ENCODE measurements at places on chromosomes 6 and 20.
A peak's percentile ranks its signal among the peaks of the same experiment; 100 is the strongest.

DNA sequence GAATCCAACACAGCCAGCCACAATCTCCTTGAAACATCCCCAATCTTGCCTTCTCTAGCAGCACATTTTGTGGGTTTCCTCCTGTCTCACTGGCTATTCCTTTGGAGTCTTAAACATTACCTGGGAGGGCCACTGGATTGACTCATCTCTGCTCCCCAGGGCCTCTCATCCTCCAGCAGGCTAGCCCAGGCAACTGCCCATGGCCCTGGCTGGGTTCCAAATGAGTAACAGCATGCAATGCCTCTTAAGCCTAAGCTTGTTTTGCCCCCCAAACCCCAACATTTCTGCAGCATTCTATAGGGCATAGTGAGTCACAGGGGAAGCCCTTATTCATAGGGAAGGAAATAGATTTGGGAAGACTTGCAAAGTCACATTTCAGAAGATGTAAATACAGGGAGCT is 204.9 kb downstream of the FOXA2 start:
- DNase-seq, result no peak

- no peak for DNase-seq
Observed at GRCh38 chr6:12950976-12951375, 234.4 kb downstream of the PHACTR1 start.

DNA sequence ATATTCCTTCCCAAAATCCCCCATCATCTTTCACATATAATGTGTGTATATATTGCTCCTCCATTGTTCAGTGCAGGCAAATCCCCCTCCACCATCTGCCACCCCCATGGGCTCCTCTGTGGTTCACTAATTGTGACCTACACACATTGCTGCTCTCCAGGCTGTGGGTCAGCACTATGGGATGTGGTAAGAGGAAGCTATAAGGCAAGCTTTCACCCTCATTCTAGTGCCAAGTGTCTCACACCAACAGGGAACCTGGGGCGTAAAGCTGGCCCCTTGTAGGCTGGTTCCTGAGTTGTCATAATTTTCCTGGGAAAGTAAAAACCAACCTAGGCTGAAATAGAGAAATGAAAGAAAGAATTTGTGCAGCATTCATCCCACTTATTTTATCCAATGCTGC is 16.8 kb downstream of the FKBP1A start:
- no peak for DNase-seq

GRCh38 chr20:19661717-19662636 is 96.1 kb upstream of the RIN2 start:
- peak; percentile 61 for DNase-seq

DNA sequence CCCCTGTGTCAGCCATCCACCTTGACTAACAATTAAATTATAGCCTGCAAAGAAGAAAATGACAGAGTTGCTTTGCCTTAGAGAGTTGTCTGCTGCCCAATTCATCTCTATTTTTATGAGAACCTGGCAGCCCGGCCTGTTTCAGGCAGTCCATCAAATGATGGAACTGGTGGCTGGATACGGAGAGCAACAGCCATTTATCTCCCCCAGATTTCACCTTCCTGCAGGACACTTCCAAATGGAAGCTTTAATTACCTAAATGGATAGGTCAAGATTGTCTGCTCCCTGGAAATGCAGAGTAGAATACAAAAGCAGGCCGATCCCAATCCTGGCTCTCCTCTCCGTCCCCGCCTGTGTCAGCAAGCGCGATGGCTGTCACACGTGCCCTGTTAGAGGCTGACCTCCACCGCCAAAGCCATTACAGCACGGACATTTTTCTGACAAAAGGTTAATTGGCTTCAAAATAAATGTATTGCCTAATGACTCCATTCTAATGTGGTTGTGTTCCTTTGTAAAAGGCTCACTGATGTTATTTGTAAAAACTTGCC is 86.7 kb downstream of the PACRG start:
- DNase-seq, result no peak

DNA sequence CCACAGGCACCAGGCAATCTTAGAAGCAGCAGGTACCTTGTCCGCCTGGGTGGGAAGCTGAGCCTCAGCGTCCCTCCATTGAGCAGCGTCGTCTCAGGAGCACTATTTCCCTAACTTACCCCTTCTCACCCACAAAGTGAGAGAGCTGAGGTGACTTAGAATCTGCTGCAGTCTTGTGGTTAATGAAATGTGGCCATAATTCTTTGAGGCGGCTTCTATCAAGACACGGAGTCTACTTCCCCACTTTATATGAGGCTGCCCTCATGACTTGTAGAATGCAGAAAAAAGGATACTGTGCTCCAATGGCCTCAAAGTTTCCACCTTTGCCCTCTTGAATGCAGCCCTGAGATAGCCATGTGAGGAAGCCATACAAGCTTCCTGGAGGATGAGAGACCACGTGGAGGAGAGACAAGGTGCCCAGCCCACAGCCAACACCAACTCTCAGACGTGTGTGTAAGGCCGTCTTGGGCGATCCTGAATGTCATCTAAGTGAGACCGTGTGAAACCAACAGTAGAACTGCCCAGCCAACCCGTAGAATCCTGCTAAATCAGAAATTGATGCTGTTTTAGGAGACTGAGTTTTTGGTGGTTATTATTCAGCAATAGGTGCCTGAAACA is 9.1 kb upstream of the TAGAP start:
- DNase-seq, result no peak

Data from fibroblast of gingiva (primary cell).